ENCODE measurements at places on chromosomes 5 and 9. TPM values are rescaled to one million over a fixed set of nuclear protein-coding genes. Genes with fewer than 3 reads are reported as not detected.

Gene AQP3
- 2.7 TPM for total RNA-seq

Gene ANKRD31
- total RNA-seq: 0.32 TPM

Gene TCERG1
- 79.2 TPM for total RNA-seq

Gene PCDH1
- total RNA-seq: 37.9 TPM

Gene GRM6
- not detected for total RNA-seq

Gene PAPPA
- 0.30 TPM for total RNA-seq

Gene GPR151
- total RNA-seq: not detected

Gene F12
- 5.5 TPM for total RNA-seq

Gene KCNV2
- not detected for total RNA-seq

Gene CD180
- not detected for total RNA-seq

Measured in A375 (cell line).